ENCODE measurements at places on chromosomes 7 and 10. TPM values are rescaled to one million over a fixed set of nuclear protein-coding genes. Genes with fewer than 3 reads are reported as not detected.

Gene SH2D4B
- total RNA-seq = not detected

DNA sequence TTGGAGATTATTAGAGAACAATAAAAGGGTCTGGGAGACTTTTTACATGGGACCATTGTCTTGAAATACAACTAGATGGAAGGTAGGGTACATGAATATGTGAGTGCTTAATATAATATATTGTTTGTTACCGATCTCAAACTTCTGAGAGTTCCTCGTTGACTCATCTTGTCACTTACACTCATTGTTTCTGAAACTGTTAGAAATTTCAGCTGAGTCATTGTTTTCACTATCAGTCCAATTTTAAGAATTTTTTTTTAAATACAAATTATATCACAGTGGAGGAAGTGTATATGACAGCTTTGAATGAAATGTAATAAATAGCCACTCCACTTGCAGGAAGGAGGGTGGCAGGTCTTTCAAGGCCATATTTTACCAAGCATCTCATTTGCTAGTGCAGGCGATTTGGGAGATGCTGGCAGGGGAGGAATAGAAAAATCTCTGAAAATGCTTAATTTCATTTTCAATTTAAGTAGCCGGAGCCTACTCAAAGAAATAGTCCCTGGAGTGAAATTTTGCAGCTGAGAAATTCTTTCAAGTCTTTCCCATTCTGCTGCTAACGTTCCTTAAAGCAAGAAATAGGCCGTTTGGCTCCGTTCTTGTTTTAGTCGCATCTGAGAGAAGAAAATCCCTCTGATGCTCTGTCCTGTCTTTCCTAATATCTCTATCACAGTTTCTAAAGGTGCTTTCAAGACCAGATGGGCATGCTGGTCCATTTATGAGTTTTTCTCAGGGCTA lies 1404.2 kb upstream of the CELF2 start:
- DNase-seq = no peak

GRCh38 chr7:139898483-139898882 lies 69.4 kb downstream of the TBXAS1 start:
- no peak for DNase-seq

- no peak for DNase-seq
These were observed 285.2 kb downstream of the USP6NL start for GRCh38 chr10:11326241-11326640.

DNA sequence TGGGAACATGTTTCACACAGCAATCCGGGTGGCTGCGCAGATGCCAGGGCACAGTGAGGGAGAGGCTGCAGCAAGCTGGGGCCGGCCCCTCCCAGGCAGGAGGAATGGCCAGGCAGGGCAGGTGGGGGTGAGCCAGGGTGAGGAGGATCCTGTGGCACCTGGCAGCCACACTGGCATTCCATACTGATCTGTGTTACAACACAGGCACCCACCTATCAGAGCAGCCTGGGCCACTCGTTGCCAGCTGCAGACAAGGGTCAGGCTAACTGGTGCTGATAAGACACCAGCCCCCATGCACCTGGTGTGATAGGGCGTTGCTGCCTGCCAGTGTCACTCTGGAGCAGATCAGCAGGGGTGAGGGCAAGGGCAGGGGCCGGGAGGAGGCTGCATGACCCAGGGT lies 16.6 kb upstream of the RET start:
- DNase-seq = no peak

DNA sequence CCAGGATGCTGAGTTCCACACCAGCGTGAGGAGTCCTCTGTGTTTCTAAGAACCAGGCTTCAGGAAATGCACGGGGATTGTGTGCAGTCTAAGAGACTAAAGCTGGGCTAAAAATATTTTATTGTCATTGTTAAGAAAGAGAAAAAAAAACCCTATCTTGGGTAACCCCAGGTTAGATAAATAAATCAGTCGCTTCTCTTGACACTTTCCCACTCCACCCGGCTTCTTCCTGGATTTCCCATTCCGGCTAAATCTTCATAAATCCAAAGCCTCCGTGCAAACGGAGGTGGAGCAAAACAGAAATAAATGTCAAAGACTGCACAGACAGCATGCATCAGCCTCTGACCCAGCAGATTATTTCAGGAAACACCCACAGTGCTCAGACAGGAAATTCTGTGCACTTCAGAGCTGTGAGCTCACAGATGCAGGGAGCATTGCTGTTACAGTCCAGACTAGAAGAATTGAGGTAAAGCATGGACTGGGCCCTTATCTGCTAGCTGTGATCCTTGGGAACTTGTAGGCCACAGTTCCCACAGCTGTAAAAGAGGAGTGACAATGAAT lies 44.8 kb upstream of the GRID1 start:
- DNase-seq = no peak

DNA sequence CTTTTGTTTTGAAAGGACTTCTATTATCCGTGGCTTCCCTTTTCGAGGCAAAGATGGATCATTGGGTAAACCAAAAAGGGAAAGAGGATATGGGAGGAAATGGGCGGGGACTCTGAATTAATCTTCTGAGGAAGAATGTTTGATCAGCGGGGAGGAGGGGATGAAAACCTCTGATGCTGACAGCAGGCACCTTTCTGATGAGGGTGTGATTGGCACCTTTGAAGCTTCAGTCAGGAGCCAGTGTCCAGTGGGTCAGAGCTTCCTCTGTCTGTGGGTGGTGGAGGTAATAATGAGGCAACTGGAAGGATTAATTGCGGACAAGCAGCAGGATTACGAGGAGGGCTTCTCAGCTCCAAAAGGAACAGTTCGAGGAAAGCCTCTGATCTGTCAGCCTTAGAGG lies 877.6 kb downstream of the LRMDA start:
- DNase-seq = no peak

- DNase-seq = no peak
These were observed 28.3 kb upstream of the EGR2 start for GRCh38 chr10:62844280-62845011.
